ENCODE measurements at places on chromosomes 6 and 20.

GRCh38 chr20:62711703-62712101, 3.1 kb downstream of the NTSR1 start:
- DNase-seq: no peak

GRCh38 chr20:51759769-51760510, 8.2 kb downstream of the ATP9A start:
- no peak for DNase-seq

GRCh38 chr20:16752082-16752481, 3.9 kb downstream of the OTOR start:
- DNase-seq: no peak

- no peak for DNase-seq
Observed at GRCh38 chr6:167750956-167751358, 75.8 kb upstream of the AFDN start.

DNA sequence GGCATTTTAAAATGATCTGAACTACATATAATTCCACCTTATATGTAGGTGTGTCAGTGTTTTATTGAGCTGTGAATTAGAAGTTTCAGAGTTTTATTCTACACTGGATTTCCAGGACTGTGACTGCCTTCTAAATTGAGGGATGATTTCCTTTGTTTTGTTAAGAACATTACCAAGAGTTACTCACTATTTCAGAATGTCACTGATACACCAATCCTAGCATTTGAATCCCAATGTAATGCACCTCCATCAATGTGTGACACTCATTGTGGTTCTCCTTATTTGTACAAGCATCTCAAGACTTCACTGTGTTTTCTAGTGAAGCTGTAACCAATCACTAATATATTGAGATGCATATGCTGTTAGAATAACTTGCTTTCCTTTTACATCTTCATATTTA, 86.8 kb downstream of the PLCB1 start:
- peak; percentile 64 for DNase-seq

- DNase-seq: no peak
Observed at GRCh38 chr6:128499079-128499731, 21.2 kb downstream of the PTPRK start.

DNA sequence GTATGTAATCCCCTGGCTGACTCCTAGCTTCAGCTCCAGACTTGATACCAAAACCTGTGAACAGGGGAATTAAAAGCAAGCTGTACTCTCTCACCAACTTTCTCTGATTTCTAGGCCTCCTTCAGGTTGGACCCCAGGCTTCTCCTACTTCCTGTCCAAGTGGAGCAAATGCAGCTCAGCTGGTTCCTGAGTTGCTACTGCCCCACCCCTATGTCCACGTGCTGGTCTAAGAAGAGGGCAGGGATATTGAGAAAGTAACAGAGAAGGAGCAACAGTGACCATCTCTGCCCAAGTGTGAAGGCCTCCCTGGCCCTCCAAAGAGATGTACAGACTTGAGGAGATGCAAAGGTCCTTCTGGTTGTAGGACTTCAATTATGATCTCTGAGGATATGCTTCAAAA, 188.3 kb upstream of the MCHR2 start:
- no peak for DNase-seq

GRCh38 chr6:108714766-108715414, 133.3 kb upstream of the ARMC2 start:
- no peak for DNase-seq

GRCh38 chr20:55540013-55540412, 465.3 kb downstream of the CBLN4 start:
- no peak for DNase-seq

DNA sequence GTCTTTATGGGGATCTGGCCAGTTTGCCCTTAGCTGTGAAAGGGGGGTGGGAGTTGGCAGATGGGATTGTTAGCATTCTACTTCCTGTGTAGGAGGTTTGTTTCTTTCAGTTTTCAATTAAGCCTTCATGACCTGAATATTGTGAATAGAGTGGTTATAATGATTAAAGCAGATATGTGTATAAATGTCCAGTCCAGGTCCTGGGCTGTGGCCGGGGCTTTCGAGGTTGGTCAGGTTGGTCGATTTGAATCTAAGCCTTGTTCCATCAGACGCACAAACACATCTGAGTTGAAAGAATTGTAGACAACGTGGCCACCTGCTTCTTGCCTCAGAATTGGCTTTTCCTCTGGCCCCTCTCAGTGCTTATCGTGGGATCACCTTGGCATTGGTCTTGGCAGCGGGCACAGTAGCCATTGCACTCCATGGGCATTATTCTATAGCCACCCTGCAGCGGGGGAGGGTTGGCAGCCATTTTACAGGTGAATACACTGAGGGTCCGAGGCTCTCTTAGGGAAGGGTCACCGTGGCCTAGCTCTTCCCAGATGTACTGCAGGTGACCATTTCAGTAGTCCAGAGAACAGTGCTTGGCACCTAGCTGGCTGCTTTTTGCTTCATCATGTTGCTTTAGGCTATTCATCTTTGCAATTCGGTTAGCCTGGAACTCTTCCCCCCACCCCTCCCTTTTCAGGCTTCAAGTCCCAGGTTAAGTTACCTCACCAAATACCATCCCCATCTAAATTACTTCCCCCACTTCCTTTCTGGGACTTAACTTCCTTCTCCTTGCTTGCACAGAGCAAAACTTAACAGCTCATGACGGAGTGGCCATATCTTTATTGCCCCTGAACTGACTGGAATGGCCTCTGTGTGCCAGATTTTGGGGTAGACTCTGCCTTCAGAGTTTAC, 1.1 kb downstream of the RNF114 start:
- no peak for DNase-seq

GRCh38 chr6:78605909-78606446, 261.4 kb upstream of the IRAK1BP1 start:
- DNase-seq: peak; percentile 89

GRCh38 chr6:106581468-106581867, 47.8 kb downstream of the RTN4IP1 start:
- DNase-seq: no peak

DNA sequence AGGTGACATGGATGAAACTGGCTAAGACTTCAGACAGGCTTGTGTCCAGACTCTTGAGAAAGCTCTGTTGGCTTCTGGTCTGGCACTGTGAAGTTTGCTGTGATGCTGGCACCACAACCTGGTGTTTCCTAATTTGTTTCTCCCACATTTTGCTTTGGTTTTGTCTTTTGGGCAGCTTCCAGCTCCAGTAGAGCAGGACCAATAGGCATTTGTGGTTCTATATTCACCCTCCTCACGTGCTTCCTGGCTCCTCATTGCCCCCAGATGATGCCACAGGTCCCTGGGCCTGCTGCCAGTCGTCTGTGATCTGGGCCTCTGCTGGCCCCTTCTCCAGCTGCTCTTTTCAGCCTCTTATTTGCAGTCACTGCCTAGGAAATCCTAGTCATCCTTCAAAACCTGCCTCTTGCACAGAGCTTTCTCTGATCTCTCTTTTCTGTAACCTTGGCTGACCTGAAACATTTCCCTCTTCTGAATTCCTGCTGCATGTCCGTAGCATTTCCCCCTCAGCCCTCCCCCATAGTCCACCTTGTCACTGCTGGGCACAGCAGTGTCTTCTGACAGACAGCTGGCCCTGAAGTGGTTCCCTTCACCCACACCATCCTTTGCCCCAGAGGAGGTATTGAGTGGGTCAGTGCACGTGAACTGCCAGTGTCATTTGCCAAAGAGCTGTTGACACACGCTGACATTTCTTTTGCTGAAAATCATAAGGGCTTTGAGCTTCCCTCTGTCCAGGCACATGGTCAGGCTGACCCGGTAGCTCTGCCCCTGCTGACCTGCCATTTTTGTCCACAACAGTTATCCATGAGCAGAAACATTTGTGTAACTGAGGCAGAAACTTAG, 63.0 kb downstream of the PTPN1 start:
- no peak for DNase-seq
